ENCODE measurements at places on chromosomes 7 and 10.

DNA sequence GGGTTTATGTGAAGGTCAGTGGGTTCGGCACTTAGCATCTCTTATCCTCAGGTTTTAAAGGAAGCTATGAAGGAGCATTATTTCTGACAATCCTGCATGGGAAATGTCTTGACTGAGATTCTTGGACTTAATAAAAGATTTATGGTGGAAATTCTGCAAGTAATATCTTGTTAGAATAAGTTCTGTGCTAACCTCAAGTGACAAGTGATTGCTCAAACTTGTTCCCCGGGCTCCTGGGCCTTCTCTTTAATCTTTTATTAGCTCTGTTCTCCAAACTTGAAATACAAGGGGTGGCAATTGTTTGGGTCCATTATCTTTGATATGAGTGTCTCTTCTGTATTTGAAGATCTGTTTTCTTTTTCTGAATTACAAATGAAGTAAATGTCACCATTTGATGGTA, 140.6 kb upstream of the CTBP2 start:
- no peak for DNase-seq

- no peak for DNase-seq
Observed at GRCh38 chr7:95470452-95470851, 15.3 kb upstream of the ASB4 start.

DNA sequence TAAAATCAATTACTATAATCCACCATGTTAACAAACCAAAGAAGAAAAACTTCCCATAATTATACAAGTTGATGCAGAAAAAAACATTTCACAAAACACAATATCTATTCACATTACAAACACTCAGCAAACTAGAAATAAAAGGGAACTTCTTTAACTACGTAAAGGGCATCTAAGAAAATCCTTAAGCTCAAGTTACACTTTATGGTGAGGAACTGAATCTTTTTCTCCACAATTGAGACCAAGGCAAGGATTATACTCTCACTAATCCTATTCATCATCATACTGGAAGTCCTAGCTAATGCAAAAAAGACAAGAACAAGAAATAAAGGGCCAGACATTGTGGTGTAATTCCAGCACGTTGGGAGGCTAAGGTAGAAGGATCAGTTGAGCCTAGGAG, 159.9 kb downstream of the ZNF365 start:
- no peak for DNase-seq

GRCh38 chr7:12638851-12639456, 48.5 kb upstream of the ARL4A start:
- DNase-seq = no peak

- no peak for DNase-seq
Observed at GRCh38 chr10:108783897-108784296, 1139.4 kb downstream of the XPNPEP1 start.

GRCh38 chr10:7133278-7133677, 277.6 kb downstream of the SFMBT2 start:
- DNase-seq = no peak

DNA sequence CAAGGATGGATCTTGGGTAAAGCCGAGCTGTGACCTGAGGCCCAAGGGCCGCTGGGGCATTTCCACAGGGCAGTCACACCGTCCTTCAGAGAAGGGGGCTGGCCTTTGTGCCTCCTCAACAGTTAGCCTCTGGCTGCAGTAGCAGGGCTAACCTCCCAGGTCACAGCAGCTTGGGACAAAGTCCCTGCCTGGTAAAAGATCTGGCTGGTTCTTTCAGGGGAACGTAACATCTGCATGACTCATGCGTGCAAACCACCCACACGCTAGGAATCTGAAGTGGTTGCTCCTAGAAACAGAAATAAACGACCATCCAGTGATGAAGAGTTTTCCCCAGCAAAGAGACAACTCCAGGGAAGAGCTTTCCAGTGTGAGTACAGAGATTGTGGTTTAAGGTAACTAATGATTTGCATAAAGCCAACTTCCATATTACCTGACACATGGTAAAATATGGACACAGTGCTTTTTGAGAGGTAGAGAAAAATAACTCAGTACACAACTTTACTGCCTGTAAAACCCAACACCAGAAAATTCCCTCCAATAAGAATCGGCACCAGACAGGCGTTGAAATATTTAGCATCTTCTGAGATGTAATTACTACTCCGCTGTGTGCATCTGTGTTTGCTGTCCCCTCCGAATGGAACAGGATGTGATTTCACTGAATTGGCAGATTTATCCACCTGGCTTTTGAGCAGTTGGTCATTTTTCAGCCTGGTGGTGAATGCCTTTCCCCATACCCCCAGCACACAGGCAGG, 84.9 kb upstream of the ADRB1 start:
- no peak for DNase-seq

GRCh38 chr7:151020231-151020630, 4.1 kb downstream of the ATG9B start:
- no peak for DNase-seq

DNA sequence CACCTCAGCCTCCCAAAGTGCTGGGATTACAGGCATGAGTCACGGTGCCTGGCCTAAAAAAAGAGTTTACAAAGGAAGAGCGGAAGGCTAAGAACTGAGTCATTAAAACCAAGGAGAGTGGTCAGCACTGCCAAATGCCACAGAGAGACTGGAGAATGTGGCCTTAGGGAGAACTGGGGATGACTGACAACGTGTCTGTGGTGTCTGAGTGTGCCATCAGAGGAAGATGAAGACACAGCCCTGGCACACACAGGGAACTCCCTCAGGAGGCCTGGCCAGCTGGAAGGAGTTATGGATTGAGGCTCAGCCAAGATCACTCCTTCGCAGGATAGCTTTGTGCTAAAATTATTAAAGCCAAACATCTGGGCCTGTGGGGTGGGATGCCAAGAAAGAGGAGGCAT, 3.9 kb upstream of the INA start:
- DNase-seq = no peak
